ENCODE measurements at places on chromosomes 16 and 17.
A peak's percentile ranks its signal among the peaks of the same experiment; 100 is the strongest.

DNA sequence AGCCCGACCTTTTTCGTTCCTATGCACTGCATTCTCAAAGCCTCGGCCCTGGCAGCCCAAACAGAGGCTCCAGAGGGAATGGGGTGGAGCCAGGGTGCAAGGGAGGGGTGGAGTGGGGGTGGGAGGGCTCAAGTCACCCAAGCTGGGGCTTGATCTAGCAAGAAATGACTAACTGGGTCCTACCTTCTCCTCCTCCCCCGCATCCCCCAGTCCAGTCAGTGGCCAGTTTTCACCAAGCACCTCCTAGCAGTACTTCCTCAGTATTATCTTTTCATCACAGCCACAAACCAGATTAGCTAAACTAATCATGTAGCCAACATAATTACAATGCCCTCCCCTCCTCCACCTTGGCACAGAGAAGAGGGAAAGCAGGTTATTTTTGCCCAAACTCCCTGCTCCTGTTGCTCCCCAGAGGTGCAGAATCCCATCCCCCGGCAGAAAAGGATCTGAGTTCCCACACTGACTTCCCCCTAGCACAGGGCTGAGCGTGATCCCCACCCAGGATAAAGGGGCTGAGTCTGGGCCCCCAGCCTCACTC is 2.2 kb downstream of the JUP start:
- peak; percentile 67 for DNase-seq

DNA sequence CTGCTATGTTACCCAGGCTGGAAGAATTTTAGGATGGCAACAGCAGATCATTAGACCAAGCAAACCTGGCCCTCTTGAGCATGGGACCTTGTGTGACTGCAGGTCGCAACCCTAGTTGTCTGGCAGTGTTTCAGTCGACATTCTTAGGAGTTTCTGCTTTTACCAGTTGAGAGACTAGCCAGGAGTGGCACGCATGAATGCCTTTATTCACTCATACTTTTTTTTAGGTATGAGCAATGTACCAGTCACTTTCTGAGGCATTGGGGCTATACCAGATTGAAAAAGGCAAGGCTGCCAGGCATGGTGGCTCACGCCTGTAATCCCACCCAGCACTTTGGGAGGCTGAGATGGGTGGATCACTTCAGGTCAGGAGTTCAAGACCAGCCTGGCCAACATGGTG is 28.2 kb upstream of the HAS3 start:
- peak; percentile 40 for DNase-seq

DNA sequence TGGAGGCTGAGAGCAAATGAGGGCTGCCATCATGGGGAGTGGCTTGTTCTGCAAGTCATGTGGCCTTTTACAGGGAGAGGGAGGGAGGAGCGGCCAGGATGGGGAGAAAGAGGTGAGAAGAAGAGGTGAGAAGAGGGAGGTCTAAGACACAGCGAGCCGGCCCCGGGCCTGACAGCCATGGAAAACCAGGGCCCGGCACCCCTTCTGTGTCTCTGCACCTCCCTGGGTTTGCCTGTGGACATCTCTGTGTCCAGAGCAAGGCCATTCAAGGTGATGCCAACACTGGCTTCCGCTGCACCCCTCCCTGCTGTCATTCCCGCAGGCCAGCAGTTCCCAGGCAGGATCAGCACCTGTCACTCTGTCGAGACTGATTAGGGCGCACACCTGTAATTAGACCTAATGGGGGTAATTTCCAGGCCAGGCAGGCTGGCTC is 75.6 kb downstream of the MGAT5B start:
- DNase-seq = no peak

DNA sequence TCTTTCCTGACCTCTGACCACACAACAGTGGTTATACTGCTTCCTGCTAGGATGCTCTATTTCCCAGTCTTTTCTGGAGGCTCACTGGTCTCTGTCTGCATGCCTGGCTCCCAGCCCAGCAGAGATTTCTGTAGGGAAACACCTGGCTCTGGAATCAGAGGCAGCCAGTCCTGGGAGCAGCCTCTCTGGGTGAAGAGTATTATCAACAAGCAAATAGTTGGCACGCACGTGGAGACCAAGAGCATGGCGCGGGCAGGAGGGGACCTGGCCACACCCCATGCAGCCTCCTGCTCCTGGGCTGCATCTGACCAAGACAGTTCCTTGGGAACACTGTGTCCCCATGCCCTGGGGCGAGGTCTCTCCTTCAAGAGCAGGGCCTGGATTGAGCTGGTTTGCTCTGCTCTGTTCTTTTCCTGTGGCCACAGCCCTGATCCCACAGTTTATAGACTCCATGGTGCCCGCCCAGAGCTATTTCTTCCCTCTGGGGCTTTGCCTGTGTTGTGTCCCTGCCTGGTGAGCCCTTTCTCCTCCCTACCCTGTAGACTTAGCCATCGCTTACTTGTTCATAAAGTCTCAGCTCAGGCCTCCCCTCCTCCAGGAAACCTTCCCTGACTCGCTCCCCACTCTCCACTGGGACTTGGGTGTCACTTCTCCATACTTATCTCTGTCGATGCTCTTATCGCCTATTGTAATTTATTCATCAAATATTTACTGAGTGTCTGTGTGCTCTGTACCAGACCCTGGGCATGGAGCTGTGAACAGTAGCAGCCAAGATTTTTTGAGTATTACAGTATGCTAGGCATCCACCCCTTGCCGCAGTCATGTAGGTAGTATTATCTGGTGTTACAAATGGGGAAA is 60.6 kb downstream of the SCNN1B start:
- no peak for DNase-seq

GRCh38 chr16:50644729-50645128 is 36.4 kb downstream of the SNX20 start:
- no peak for DNase-seq

DNA sequence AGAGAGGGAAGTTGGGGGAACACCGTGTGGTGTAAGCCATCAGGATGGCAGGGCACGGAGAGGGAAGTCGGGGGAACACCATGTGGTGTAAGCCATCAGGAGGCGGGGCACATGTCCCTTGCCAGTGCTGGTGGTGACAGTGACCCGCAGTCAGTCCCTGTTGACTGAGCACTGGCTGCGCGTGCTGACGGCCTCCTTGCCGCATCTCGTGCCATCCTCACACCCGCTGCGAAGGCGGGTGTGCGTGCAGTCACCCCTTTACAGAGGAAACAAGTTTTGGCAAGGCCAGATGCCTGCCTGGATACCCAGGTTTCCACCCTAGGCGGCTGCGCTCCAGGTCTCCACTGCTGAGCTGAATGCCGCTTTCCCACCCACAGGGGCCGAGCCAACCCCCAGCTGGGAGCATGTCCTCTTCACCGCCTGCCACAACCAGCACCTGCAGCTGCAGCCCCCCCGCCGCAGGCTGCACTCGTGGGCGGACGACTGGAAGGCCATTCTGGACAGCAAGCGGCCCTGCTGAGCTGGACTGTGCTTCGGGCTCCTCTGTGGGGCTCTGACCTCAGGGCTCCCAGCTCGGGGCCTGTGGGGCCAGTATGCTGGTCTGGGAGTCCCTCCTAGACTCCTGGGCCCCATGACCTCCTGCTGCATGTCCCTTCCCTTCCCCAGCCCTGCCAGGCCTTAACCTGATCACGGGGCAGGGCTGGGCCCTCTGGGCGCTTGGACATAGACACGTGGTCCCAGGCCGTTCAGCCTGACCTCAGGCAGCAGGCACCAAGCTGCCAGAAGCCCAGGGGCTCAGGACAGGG is 43.5 kb downstream of the NT5M start:
- DNase-seq = no peak

GRCh38 chr16:25010542-25010941 is 4.6 kb downstream of the ARHGAP17 start:
- no peak for DNase-seq

- no peak for DNase-seq
Measured at GRCh38 chr16:12193692-12194091, 217.2 kb downstream of the SNX29 start.

DNA sequence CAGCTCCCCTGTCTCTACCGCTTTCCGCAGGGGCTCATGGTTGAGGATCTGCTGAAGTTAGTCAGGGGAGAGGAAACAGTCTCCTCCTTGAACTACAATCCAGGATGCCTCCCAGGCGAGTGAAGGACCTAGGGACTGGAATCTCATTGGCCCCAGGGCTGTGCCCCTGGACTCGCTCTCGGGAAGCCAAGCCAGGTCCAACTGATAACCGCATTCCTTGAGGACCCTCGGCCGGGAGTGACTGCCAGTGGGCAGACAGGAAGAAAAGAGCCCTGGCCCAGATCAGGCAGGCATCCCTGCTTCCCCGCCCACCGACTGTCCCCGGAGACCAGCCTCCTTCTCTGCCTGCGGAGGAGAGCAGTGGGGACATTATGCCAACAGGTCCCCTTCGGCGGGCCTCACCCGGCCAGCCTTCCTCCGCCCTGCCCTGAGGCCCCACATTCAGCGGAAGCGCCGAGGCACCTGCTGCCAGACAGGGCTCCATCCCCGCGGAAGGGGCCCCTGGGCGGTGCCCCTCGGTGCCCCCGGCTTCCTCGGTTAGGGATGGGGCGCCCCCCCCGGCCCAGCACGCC is 776 bp downstream of the LRRC75A start:
- DNase-seq = no peak

- no peak for DNase-seq
Measured at GRCh38 chr17:62706598-62707424, 79.3 kb downstream of the MRC2 start.

DNA sequence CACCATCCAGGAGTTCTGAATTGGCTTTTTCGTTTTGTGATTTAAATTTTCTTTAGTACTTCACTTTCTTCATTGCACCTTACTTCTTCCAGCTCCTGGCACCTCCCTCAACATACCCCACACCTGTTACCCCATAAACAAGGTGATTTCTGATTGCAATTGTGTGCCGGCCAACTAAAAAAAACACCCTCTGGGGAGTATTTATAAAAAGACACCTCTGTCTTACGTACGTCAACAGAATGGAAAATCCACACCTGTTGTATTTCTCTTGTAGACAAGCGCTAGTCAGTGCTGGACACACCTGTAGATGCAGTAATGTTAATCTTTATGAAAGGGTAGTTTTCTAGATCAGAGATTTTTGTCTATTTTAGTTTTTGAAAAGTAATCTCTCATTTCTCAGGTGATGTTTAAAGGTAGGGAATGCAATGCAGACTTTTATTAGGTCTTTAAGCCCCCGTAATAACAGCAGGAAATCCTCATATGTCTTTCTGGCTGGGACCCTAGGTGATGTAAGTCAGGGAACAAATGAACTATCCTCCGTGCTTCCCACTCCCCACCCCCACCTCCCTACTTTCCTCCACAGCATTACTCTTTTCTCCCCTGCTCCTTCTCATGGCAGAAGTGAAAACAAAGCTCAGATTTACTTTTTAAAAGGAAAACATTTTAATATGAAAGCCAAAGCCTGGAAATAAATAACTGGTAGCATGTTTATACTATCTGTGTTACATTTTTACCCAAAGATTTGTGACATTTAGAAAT is 4.2 kb downstream of the MSI2 start:
- no peak for DNase-seq

- no peak for DNase-seq
Measured at GRCh38 chr16:84214451-84215066, 23.6 kb downstream of the ADAD2 start.

DNA sequence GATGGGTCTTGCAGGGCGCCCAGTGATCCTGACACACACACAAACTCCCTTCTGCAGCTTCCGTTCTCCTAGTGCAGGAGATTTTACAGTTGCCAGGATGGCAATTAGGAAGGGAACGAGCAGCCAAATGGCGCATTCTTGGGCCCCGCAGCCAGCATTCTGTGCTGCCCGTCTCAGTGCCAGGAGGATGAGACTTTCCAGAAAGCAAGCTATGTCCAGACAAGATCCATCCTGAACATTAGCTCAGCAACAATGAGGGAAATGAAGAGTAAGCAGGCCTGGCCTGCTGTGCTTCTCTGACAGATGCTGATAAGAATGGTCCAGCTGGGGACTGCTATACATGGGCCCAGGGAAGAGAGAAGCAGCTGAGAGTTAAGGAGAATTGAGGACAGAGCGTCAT is 16.5 kb downstream of the SPPL2C start:
- no peak for DNase-seq

DNA sequence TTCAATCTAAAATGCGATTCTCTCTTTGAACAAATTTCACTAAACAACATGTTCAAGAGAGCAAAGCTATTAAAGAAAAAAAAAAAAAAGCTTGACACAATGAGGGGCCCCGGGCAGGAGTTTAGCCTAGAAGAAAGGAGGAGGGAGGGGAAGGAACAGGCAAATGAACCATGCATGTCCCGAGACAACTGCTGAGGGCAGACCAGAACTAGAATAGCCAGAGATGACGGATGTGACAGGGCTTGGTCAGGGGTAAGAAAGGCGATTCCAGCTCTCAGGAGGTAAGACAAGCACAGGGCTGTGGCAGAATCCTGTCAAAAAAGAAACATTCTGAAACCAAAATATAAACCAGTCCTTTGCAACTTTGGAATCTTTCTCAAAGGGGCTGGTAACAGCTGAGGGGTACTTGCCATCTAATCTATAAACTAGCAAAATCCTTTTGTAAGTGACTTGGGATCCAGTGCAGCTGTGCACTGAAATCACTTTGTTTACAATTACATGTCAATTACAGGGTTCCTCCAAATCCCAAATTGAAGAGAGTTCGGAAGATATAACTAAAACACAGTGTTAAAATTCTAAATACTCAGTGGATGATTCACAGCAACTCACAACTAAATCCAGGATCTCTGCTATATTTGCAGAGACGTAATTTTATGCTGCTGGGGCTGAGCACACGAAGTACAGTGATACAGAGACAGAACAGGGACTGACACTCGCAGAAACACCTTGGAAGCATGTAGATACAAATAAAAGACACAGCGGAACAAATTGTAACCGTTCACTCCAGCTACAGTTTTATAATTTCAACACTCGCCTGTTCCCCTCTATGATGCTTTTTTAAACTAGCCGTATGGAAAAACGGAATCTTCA is 567.4 kb upstream of the ZFHX3 start:
- DNase-seq = no peak

GRCh38 chr16:11050944-11051343 is 106.6 kb downstream of the CLEC16A start:
- no peak for DNase-seq

- no peak for DNase-seq
Measured at GRCh38 chr17:1123921-1124715, 55.7 kb downstream of the ABR start.

DNA sequence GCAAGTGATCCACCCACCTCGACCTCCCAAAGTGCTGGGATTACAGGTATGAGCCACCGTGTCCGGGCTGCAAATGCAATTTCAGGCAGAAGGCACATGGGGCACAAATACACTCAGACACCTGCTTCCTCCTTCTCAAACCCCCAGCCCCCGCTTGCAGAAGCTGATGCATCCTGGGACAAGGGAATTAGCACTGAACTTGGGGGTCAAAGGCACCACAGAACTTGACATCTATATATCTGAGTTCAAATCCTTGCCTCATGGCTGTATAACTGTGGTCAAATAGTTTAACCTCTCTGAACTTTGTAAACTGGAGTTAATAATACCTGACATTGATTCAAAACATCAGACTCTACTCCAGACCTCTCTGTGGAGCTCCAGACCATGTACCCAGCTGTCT is 4.1 kb upstream of the ARL5C start:
- DNase-seq = no peak

DNA sequence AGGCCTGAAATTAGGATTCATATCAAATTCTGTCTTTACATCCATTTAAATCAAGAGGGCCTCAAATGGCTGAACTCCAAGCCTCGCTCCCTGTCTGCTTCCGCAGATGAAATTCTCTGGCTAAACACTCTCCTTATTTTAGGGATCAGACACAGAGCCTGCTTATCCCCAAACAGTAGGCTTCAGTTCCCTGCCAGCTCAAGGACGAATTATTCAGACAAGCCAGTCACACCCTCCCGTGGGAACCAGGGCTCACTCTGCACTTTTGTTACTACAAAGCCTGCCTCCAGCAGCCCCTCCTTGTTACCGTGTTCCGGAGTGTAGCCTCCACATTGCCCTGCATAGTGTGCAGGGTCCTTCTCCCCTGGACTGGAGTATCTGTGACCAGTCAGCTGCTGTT is 46.6 kb upstream of the LCMT1 start:
- DNase-seq = no peak

GRCh38 chr17:39116224-39116623 is 35.2 kb downstream of the PLXDC1 start:
- DNase-seq = no peak

All from fibroblast of mammary gland (primary cell).